NCI-H1417 (cell line): ENCODE measurements at places on chromosomes 1 and 21.

DNA sequence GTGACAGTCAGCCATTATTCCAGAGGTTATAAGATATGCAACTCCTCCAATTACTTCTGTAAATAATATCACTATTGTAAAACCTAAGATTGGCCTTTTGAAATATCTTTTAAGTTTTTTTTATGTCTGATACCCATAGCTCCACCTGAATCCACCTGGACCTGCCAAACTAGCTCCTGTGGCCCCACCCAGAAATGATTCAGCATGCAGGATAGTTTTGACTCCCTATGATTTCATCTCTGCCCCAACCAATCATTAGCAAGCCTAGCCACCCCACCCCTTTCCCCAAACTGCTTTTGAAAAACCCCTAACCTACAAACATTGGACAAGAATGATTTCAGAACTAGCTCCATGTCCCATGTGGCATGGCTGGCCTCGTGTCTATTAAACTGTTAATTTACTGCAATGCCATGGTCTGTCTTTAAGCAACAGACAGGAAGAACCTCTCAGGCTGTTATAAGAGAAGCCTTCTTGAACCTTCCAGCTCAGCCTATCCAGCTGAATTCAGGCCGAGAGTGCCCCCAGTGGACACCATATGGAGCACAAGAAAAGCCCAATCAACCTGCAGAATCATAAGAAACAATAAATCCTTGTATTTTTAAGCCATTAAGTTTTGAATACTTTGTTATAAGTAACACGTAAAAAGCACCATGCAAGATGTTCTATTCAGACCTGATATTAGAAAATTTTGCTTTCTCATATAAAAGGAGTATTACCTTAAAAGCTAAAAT, 263.0 kb upstream of the ZRANB2 start:
- DNase-seq, result no peak

GRCh38 chr1:235642011-235642942, 7.3 kb downstream of the GNG4 start:
- DNase-seq, result peak; percentile 72

- peak; percentile 21 for DNase-seq
Measured at GRCh38 chr1:169694304-169695075, 16.9 kb downstream of the SELL start.

- DNase-seq, result no peak
Measured at GRCh38 chr1:175155473-175155856, 37.1 kb downstream of the KIAA0040 start.

DNA sequence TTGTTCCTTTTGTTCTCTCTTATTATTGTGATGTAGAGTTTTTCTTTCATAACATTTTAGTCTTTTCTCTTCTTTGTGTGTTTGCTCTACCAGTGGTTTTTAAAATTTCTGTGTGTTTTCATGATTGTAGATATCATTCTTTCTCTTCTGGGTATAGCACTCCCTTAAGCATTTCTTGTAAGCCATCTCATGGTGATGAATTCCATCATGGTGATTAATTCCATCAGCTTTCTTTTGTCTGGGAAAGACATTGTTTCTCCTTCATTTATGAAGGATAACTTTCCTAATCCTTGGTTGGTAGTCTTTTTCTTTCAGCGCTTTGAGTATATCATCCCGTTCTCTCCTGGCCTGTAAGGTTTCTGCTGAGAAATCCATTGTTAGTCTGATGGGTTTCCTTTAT, 22.7 kb downstream of the CD55 start:
- no peak for DNase-seq

- DNase-seq, result no peak
Measured at GRCh38 chr1:113314600-113314999, 75.7 kb upstream of the MAGI3 start.

DNA sequence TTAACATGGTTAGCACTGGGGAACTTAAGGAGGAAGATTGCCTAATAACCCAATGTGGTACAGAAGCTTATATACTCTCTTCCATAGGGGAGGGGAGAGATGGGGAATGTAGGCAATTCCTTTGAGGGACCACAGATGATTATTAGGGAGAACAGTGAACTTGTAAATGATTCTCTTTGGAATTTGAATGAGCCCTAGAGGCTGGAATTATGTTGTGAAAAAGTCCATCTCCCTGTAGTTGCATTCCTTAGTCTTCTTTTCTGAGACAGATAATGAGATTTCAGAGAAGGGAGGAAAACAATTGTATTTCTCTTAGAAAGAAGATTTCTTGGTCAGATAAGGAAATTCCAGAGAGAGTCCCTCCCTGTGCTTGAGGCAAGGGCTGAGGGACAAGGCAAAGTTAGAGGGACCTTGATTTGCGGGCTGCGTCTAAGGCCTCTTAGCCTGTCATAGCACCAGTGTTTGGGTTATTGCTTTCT, 89.0 kb upstream of the HMCN1 start:
- DNase-seq, result no peak

- no peak for DNase-seq
Measured at GRCh38 chr1:23148084-23148483, 20.6 kb downstream of the LUZP1 start.
